Body of pancreas (tissue), 4 donors: ENCODE measurements at places on chromosomes 7 and 10. TPM values are rescaled to one million over a fixed set of nuclear protein-coding genes. Genes with fewer than 3 reads are reported as not detected.
A peak's percentile ranks its signal among the peaks of the same experiment; 100 is the strongest.

NKX1-2 gene
- total RNA-seq: not detected

C10orf67 gene
- not detected for total RNA-seq

POLL gene
- total RNA-seq: 38.4 TPM

KEL gene
- not detected for total RNA-seq

DNA sequence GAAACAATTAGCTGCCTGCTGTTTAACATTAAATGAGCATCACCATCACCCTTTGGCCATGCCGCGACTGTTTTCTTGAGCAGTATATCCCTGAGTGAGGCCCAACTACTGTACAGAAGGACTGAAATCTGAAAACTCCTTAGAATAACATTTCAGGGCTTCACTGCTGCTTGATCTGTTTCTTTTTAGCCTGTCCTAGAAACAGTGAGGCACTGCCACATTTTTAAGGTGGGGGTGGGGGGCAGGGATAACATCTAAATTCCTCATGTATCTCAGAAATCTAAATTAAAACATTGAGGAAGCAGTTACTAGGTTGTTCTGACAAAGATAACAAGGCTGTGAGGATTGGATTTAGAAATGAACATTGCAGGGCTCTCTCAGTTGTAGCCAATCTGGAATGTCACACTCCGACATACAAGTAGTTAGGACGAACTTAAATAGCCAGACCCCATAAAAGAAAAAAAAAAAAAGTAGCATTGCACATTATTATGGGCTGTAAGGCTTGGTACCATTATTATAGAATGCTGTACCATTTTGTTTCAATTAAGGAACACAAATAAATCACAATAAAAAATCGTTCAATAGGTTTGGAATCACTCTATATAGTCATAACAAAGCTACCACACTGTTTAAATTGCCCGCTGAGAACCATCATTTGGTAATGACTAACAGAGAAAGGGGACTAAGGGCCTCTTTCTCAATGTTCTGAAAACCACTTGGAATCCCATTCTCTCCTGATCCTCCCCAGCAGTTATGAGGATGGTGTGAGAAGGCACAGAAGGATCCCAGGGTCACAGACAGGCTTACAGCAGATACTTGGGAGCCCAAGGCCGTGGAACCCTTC, 256.1 kb downstream of the INHBA start:
- peaks cover 8% of the 10 kb centered on the region for H3K4me1 ChIP-seq
- no peak overlapping the region for H3K27ac ChIP-seq
- no peak for DNase-seq

- peaks cover 5% of the 10 kb centered on the region for H3K4me1 ChIP-seq
- no peak for DNase-seq
- H3K27ac ChIP-seq: no peak overlapping the region
- H3K36me3 ChIP-seq: no peaks in the 10 kb centered on the region
- no peak overlapping the region for H3K4me3 ChIP-seq
These were observed 388.9 kb upstream of the NPVF start for GRCh38 chr7:25617214-25617613.

DNA sequence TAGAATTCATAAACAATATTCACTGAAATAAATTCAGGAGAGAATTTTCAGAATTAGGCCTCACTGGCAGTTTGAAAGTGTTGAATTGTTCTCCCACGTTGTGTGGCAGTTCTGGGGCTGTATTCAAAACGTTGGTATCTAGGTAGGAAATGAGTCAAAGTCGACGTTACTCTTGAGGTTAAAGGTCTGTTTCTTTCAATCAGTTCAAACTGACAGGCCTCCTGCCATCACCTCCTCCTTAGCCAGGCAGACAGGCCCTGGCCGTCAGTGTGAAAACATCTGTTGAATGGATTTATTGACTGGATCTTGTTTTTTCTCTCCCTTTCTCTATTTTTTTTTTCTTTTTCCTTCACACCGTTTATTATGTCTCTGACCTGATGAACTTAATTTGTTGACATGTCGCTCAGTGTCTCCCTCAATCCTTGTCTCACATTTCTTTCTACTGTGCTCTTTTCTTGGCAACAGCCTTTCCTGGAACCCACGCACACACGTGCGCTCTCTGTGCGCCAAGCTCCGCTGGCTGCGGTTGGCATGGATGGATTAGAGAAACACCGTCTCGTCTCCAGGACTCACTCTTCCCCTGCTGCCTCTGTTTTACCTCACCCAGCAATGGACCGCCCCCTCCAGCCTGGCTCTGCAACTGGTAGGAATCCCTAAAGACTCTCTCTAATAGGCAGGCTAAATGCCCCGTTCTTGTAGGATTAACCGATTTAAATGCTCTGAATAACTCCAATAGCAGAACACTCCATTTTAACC, 231.7 kb downstream of the HDAC9 start:
- H3K4me3 ChIP-seq: no peak overlapping the region
- H3K27me3 ChIP-seq: no peaks in the 10 kb centered on the region

- peaks cover 17% of the 10 kb centered on the region for H3K4me1 ChIP-seq
These were observed 154.8 kb upstream of the PRR15 start for GRCh38 chr7:29408841-29409243.

DNA sequence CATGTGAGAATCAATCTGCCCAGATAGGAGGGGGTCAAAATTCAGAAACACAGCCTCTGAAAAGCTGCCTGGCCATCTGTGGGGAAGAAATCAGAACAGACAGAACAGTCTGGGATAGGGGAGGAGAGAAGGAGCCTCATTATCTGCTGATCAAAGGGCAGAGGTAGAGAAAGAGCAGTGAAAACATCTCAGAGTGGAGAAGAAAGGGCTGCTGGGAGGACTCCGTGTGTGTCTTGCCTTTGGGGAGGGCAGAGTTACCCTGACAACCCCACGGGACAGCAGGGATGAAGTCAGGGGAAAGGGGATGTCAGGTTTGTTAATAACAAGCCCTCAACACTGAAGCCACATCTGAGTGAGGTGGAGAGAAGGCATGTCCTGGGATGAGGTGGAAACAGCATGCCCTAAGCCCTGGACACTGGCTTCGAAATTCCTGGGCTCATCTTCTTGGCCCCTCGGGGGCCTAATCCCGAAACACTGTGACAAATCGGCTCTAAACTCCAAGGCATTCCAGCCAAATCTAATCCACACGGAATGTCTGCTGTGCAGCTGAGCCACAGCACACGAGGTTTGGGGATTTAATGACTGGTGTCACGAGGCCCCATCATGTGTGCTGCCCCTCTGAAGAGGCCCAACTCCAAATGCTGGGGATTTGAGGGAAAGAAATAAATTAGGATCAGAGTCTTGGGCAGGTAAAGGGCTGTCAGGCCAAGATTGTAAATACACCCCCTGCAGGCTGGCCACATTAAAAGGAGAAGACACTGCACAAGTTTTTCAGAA, 82.8 kb upstream of the FGFR2 start:
- no peaks in the 10 kb centered on the region for H3K36me3 ChIP-seq
- no peak for DNase-seq
- no peak overlapping the region for H3K27ac ChIP-seq
- H3K4me3 ChIP-seq: no peak overlapping the region
- no peaks in the 10 kb centered on the region for H3K4me1 ChIP-seq

DNA sequence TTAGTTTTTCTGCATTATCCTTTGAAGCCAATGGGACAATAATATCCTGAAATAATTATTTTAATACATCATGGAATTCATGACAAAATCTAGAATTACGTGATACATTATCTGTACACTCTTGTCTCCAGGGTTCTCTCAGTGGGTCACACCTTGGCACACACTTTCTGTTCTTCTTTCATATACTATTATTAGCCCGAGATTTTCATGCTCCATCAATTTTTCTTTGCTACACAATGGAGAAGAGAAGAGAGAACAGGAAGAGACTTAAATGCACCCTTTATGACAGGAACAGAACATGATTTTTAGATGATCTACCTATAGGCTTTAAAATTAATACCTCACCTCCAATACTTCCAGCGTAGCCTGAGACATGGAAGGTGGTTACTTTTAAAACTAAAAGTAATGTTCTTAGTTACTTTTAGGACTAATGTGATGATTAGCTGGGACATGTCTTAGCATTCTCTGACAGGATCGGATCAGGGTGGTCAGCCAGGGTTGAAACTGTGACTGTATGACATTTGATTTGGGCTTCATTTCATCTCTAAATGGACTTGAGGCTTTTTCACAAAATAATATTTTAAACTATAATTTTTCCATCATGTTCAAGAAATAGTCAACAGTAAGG, 148.2 kb upstream of the WNT16 start:
- no peak overlapping the region for H3K4me3 ChIP-seq
- no peaks in the 10 kb centered on the region for H3K27me3 ChIP-seq
- H3K36me3 ChIP-seq: no peaks in the 10 kb centered on the region
- no peak overlapping the region for H3K27ac ChIP-seq
- H3K4me1 ChIP-seq: no peaks in the 10 kb centered on the region

- no peaks in the 10 kb centered on the region for H3K27me3 ChIP-seq
- peaks cover 13% of the 10 kb centered on the region for H3K4me1 ChIP-seq
- H3K4me3 ChIP-seq: no peak overlapping the region
- no peak overlapping the region for H3K27ac ChIP-seq
- DNase-seq: no peak
These were observed 308.8 kb downstream of the RNLS start for GRCh38 chr10:88274286-88274685.

- no peak for DNase-seq
- H3K27me3 ChIP-seq: no peaks in the 10 kb centered on the region
- no peak overlapping the region for H3K4me3 ChIP-seq
- no peak overlapping the region for H3K27ac ChIP-seq
These were observed 113.4 kb downstream of the REEP3 start for GRCh38 chr10:63634488-63635065.

DNA sequence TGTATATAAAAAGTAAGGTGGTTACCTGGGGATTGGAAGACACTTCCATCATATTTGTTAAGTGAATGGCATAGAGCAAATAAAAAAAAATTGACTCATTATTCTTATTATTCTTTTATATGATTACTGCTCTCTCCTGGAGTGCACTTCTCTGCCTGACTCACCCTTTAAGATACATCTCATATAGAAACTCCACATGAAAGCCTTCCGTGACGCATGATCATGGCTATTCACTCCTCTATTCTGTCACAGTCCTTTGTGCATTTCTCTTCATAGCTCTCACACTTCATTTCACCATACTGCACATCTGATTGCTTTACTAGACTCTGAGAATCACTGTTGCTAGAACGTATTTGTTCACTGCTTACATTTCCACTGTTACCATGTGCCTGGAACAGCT, 597.3 kb downstream of the CNTNAP2 start:
- no peaks in the 10 kb centered on the region for H3K36me3 ChIP-seq
- H3K27me3 ChIP-seq: no peaks in the 10 kb centered on the region
- H3K27ac ChIP-seq: no peak overlapping the region
- H3K4me1 ChIP-seq: no peaks in the 10 kb centered on the region

DNA sequence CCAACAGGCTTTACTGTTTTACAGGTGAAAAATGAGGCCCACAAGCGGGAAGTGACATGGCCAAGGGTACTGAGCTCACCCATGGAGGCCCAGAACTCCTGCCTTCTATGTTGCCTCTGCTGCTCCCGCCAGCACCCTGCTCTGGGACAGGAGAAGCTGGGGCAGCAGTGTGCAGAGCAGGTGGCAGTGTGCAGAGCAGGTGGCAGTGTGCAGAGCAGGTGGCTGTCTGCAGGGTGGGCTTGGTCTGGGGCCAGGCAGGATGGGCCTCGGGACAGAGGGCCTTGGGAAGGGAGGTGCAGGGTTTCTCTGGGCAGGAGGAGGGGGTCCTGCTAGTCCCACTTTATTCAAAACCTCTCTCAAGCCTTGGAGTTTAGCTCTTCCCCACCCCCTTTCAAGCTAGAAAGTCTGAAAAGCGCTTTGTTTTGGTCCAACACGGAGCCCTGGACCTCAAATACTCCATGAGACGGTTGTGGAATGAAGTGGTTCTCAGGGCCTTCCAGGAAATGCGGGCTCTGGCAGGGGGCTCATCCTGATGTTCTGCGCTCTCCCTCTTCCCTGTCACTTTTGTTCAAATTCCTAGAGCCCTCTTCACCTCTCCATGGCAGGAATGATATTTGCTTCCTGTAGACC, 26.8 kb downstream of the TSPAN15 start:
- H3K4me3 ChIP-seq: no peak overlapping the region
- H3K36me3 ChIP-seq: no peaks in the 10 kb centered on the region
- no peak for DNase-seq
- no peak overlapping the region for H3K27ac ChIP-seq

GRCh38 chr10:18219146-18219545, 78.9 kb downstream of the CACNB2 start:
- H3K4me3 ChIP-seq: no peak overlapping the region
- H3K27ac ChIP-seq: no peak overlapping the region
- H3K4me1 ChIP-seq: peaks cover 28% of the 10 kb centered on the region

DNA sequence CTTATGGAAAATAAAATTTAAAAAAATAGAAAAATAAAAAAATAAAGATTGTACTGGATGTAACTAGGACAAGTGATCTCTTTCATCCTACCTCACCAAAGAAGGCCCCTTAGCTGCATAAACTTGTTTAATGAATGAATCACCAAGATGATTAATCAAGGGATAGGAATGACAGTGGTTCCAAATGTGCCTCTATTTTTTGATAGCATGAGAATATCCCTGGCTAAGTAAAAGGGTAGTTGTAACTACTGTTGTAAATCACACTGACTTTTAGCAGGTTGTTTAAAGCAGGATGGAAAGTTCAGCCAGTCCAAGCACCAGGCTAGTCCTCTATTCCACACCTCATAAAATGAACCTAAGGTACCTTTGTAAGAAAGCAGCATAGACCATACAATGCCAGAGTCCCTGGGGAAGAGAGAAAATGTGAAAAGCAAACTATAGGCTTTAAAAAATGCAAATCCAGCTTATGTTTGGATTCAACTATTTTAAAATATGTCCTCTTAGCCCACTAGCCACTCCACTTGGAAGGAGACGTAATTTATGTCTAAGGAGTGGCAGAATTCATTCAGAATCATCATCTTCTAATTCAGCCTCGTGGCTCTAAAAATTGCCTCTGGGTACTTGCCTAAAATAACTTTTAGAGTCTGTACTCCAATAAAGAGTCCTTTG, 126.8 kb downstream of the SKIDA1 start:
- H3K4me1 ChIP-seq: no peaks in the 10 kb centered on the region
- H3K27me3 ChIP-seq: no peaks in the 10 kb centered on the region
- no peak for DNase-seq
- no peak overlapping the region for H3K4me3 ChIP-seq
- H3K36me3 ChIP-seq: no peaks in the 10 kb centered on the region

DNA sequence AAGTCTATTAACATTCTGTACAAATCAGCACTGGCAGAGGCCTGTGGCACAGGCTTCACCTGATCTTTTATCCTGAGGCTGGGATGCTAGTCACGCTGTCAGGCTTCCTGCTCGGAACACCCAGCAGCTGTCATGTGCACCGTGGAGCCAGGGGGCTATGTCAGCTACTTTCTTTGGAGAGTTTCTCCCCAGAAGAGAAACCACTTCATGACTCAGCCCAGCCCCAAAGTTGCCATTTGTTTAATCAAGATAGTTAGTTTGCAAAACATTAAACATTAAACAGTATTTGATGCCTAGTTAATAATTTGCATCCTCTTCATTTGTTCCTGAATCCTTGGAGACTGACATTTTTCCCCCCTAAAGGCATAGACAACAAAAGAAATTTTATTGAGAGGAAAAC, at the start of gene HABP2:
TSS of gene HABP2 (plus strand) at position 353 of the 400 bp plus-strand sequence. CDS start 69 bp downstream, outside the sequence.
- H3K27me3 ChIP-seq: no peaks in the 10 kb centered on the region
- peak within 1 kb of the TSS; percentile 50 for H3K27ac ChIP-seq
- DNase-seq: peak; percentile 42
- peaks cover 21% of the 10 kb centered on the region for H3K4me1 ChIP-seq
- no peaks in the 10 kb centered on the region for H3K36me3 ChIP-seq

- H3K4me1 ChIP-seq: no peaks in the 10 kb centered on the region
- no peak overlapping the region for H3K27ac ChIP-seq
- DNase-seq: no peak
- H3K36me3 ChIP-seq: no peaks in the 10 kb centered on the region
These were observed 76.6 kb downstream of the PTPRE start for GRCh38 chr10:127983344-127984100.

- no peak overlapping the region for H3K27ac ChIP-seq
- no peaks in the 10 kb centered on the region for H3K27me3 ChIP-seq
- no peaks in the 10 kb centered on the region for H3K4me1 ChIP-seq
- H3K36me3 ChIP-seq: no peaks in the 10 kb centered on the region
- no peak overlapping the region for H3K4me3 ChIP-seq
These were observed 118.0 kb downstream of the WDFY4 start for GRCh38 chr10:48802611-48803071.
